Stimulated activated CD8-positive, alpha-beta memory T cell treated with anti-CD3 and anti-CD28 coated beads, Interleukin-7, amount 100 ng/mL, for 48 hours (primary cell): ENCODE measurements at places on chromosomes 4 and X.

DNA sequence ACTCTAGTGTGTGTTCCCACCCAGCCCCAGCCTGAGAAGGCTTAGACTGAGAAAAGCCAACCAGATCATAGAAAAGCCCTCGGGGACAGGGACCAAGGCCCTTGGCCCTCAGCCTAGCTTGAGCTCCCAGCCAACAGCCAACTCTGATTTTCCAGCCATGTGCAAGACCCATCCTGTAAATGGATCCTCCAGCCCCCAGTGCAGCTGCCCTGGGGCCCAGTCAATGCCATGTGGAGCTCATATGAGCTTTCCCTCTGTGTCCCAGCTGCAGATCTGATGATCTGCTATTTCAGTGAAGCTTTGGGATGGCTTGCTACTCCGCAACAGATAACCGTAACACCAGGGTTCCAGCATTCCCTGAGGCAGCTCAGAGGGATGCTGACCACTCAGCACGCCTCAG lies 40.5 kb upstream of the CDKN2AIP start:
- no peak for DNase-seq

DNA sequence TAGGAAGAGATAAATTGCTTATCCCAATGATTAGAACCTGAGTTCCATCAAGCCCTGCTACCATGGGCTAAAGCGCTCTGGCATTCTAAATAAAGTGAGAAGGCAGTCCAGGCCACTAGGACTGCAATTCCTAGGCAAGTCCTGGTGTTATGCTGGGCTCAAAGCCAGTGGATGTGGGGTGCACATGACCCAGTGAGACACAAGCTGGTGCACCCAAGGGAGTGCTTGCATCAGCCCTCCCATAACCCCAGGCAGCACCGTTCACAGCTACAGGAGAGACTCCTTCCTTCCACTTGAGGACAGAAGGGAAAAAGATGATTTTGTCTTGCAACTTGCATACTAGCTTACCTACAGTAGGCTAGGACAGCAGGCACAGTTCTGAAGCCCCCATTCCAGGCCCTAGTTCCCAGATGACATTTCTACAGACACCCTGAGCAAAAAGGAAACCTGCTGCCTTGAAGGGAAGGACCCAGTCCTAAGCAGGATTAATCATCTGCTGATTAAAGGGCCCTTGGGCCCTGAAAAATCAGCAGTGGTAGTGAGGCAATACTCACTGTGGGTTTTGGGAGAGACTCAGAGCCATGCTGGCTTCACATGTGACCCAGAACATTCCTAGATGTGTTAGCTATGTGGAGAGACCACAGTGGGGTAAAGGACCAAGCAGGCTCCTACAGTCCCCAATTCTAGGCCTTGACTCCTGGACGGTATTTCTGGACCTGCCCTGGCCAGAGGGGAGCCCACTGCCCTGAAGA lies 77.8 kb downstream of the KLHL13 start:
- DNase-seq: no peak

GRCh38 chr4:101031971-101032370 lies 315.4 kb downstream of the PPP3CA start:
- DNase-seq: no peak

GRCh38 chrX:151416579-151416978 lies 19.6 kb downstream of the VMA21 start:
- DNase-seq: no peak

- no peak for DNase-seq
These were observed 349.2 kb upstream of the NOCT start for GRCh38 chr4:138666366-138666765.

- DNase-seq: no peak
These were observed 144.1 kb downstream of the SLC7A11 start for GRCh38 chr4:138097912-138098600.

GRCh38 chr4:4912155-4912554 lies 52.7 kb downstream of the MSX1 start:
- no peak for DNase-seq

GRCh38 chrX:19846995-19847790 lies 40.2 kb downstream of the SH3KBP1 start:
- no peak for DNase-seq

DNA sequence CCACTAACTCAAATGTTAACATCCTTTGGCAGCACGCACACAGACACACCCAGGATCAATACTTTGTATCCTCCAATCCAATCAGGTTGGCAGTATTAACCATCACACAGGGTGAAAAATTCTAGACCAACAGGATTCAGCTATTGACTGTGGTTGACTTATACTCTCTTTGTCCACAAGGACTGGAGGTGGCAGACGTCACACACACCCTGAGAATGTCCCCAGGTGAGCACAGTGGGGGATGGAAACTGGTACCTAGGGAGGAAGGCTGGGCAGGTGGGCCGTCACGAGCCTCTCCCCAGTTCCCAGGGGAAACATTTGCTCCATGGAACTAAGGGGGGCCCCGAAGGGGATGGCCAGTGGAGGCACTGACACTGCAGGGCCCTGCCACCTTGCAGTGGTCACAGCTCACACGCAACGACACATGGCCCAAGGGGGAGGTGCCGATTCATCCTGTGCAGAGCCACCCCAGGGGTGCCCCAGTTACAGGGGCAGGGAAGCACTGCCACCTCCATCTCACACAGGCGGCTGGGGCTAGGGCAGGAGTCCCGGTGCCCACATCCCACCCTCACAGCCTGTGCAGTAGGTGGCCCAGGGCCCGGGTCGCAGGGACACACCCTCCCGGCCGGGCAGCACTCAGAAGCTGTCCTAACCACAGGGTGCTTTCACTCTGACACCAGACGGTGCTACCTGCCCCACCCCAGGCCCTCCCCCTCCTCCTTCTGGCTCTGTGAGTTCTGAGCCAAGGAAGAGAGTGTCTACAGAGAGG lies 17.4 kb downstream of the ZFYVE28 start:
- DNase-seq: no peak

DNA sequence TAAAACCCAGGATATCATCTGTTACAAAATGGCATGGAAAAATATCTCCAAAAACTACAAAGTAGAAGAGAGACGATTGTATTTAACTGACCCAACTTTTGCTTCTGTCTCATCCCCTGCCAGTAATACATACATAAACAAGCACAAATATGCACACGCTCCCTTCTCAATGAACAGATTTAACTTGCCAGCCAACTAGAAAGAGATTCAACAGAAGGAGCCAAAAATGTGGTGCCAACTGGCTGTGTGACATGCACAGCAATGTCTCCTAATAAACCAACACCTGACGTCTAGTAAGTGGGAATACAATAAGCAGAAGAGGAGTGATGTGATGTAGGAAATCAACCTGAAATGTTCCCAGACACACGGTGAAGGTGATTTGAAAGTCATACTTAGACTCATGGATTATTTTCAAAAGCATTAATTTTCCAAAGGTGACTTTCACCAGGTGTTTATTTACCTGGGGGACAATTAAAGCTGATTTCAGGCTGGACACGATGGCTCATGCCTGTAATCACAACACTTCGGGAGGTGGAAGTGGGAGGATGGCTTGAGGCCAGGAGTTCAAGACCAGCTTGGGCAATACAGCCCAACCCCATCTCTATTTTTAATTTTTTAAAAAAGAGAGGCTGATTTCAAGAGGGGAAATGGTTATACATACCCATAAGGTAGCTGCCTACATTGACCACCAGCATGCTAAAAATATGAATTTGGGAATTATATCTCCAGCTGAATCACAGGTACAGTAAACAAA lies 33.7 kb downstream of the SH3RF1 start:
- no peak for DNase-seq

- DNase-seq: no peak
These were observed 774.0 kb upstream of the POU3F4 start for GRCh38 chrX:82734140-82734539.

DNA sequence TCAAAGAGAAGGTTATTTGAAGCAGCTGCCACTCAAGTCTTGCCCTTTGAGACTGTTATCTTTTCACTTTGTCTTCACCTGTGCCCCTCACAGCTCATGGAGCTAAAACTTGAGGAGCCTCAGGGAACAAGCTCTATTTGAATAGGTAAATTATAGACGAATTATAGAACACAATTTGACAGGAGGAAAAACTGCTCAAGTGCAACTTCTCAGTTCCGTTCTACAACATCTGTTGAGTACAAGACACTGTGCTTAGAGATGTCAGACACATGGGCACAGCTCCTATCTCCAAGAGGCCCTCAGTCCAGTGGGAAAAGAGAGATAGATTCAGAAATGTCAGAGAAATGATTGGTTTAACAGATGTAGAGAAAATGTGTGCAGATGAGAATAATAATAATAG lies 5.1 kb downstream of the PPP1R2C start:
- no peak for DNase-seq

- no peak for DNase-seq
These were observed 38.7 kb downstream of the CCSER1 start for GRCh38 chr4:90165883-90166282.
